ENCODE measurements at places on chromosomes 4 and X.

- no peak for DNase-seq
Measured at GRCh38 chr4:172963498-172964294, 204.9 kb upstream of the GALNT7 start.

DNA sequence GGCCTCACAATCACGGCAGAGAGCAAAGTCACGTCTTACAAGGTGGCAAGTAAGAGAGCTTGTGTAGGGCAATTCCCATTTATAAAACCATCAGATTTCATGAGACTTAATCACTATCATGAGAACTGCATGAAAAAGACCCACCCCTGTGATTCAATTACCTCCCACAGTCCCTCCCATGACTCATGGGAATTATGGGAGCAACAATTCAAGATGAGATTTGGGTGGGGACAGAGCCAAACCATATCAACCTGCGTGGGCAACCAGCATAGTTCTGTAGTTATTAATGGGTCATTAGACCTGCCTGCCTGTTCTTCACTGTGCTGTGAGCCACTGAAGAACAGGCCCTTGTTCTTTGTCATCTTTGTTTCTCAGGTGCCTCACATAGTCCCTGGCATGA, 593.7 kb upstream of the BOD1L1 start:
- DNase-seq: no peak

GRCh38 chr4:184598753-184599491, 50.3 kb downstream of the CASP3 start:
- DNase-seq: no peak

DNA sequence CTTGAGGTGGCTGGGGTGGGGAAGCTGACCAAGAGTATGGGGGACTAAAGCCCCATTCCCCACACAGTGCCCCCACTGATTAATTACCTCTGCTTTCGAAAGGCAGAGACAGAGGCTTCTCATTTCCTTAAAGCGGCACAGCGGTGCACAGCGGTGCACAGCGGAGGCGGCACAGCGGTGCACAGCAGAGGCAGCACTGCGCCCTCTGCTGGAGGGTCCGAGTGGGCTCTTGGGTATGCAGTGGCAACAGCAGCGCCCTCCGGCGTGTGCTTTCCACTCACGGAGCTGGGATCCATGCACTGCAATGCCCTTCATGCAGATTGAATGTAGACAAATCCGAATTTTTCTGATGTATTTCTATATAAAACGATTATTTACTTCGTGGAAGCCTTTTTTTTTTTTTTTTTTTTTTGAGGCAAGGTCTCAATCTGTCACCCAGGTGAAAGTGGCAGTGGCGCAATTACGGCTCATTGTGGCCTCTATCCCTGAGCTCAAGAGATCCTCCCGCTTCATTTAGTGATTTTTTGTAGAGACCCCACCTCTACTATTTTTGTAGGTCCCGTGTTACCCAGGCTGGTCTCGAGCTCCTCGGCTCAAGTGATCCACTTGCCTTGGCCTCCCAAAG, 19.7 kb upstream of the PRPS2 start:
- peak; percentile 78 for DNase-seq

- DNase-seq: no peak
Measured at GRCh38 chr4:174281901-174282300, 1.6 kb downstream of the FBXO8 start.

DNA sequence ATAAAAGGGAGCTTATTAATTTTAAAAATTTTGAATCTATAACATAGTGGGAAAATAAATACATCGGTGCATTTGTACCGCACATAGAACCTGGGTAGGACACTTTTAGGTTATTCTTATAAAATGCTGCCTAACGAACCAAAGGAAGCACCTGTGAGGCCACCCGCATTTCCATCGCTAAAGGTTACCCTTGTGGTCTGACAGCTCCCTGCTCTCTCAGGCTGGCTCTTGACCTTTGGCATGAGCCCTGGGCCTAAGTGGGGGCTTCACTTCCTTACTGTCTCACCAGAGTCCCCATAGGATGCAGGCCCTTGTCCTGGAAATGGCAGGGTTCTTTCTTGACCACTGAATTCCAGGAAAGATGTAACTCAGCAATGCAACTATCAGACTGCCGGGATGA, 46.0 kb downstream of the HADH start:
- no peak for DNase-seq

GRCh38 chrX:12929701-12930100, 23.3 kb downstream of the TLR8 start:
- DNase-seq: no peak

GRCh38 chrX:112834031-112834845, 6.4 kb downstream of the AMOT start:
- DNase-seq: no peak

GRCh38 chr4:100314057-100314456, 123.8 kb upstream of the DDIT4L start:
- DNase-seq: no peak

Data from activated CD4-positive, alpha-beta memory T cell treated with anti-CD3 and anti-CD28 coated beads for 36 hours (primary cell).